ENCODE measurements at places on chromosomes 13 and 19. TPM values are rescaled to one million over a fixed set of nuclear protein-coding genes. Genes with fewer than 3 reads are reported as not detected.

DNA sequence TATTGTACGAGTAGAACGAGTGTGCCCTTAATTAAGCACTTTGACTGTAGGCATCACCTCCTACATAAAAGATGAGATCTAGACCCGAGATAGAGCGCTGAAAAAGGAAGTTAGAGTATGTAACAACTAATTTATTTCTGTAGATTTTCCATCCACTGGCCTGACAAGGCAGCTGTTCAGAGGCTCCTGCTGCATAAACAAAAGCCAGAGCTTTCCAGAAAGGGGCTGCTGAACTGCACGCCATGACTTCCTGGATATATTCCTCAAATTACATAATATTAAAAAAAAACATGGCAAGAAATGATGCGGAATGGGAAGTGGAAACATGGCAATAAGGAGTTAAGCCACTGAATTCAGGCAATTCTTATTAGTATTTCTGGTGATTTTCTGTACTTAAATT lies 89.7 kb downstream of the AKAP11 start:
- no peak for DNase-seq

- no peak for DNase-seq
Measured at GRCh38 chr13:41199526-41199925, 5.2 kb upstream of the KBTBD7 start.

GRCh38 chr19:12544401-12544876 lies 6.8 kb downstream of the ZNF564 start:
- DNase-seq = no peak

CCDC70 gene
- total RNA-seq = not detected

KLK14 gene
- total RNA-seq = not detected

CCDC169 gene
- total RNA-seq = 1.00 TPM
